ENCODE measurements at places on chromosomes 1 and 21.

GRCh38 chr1:206705726-206706297 lies 21.1 kb downstream of the MAPKAPK2 start:
- DNase-seq: peak; percentile 32

DNA sequence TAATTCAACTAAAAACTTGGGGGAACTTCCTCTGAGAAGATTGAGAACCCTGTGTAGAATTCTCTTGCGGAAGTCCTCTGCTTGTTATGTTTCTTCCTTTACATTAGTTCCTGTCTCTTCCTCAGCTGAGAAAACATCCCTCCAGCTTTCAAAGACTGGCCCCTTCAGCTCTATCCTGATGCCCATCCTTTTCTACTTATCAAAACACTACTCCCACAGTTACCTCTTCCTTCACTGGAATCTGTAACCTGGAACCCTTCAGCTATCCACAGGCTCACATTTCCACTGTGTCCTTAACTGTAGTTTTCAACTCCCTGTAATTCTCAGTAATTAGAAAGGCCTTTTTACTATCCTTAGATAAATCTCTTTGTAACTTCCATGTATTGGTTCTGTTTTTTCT lies 6.0 kb upstream of the DEDD start:
- DNase-seq: no peak

DNA sequence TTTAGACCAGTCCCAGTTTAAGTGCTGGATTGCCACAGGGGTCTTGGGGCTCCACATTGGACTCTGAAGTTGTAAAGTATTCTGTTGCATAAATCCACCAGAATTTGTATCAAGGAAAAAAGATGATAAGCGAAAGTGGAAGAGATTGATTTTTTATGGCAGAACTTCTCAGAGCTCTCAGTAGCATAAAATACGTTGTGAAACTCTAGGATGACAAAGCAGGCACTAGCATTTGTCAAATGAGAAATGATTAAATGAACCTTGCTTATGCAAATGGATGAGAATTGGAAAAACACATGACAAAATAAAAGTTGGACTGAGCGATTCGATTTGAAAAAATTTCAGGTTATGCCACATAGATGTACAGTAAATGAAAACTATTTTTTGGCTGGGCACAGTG lies 253.8 kb upstream of the RAB4A start:
- no peak for DNase-seq

- DNase-seq: peak; percentile 89
Measured at GRCh38 chr1:117795190-117795589, 134.2 kb downstream of the GDAP2 start.

DNA sequence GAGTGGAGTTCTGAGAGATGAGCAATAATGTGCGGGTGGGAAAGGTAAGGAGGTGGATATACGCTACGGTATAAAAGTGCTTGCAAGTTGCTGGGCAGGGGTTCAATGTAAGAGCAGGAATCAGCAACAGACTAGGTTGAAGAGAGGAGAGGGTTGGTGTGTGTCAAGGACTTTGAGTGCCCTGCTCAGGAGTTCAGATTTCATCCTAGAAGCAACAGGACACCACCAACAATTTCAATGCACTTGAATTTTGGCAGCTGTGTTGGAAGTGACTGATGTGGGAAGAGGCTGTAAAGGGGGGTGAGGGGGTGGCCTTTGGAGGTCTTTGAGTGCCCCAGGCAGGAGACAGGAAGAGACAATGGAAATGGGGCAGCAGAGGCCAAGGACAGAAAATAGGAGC lies 57.3 kb downstream of the RHOU start:
- no peak for DNase-seq

GRCh38 chr1:117967881-117968280 lies 38.3 kb downstream of the WDR3 start:
- peak; percentile 65 for DNase-seq

- no peak for DNase-seq
Measured at GRCh38 chr1:13702425-13703127, 2.6 kb downstream of the PRDM2 start.

Measured in fibroblast of upper back skin (primary cell).